GM23338 (cell line): ENCODE measurements at places on chromosomes 3 and 15. TPM values are rescaled to one million over a fixed set of nuclear protein-coding genes. Genes with fewer than 3 reads are reported as not detected.
A peak's percentile ranks its signal among the peaks of the same experiment; 100 is the strongest.

GRCh38 chr3:14452740-14453710 lies 50.6 kb downstream of the SLC6A6 start:
- H3K4me3 ChIP-seq = no peak overlapping the region
- peaks cover 45% of the 10 kb centered on the region for H3K36me3 ChIP-seq
- DNase-seq = no peak
- no peak overlapping the region for H3K27ac ChIP-seq
- no peaks in the 10 kb centered on the region for H3K27me3 ChIP-seq

UBXN7 gene
- 45.2 and 46.2 TPM in 2 replicates for total RNA-seq

IL20RB gene
- total RNA-seq = 2.1 and 4.6 TPM in 2 replicates

KNL1 gene
- 43.2 and 46.2 TPM in 2 replicates for total RNA-seq

DNA sequence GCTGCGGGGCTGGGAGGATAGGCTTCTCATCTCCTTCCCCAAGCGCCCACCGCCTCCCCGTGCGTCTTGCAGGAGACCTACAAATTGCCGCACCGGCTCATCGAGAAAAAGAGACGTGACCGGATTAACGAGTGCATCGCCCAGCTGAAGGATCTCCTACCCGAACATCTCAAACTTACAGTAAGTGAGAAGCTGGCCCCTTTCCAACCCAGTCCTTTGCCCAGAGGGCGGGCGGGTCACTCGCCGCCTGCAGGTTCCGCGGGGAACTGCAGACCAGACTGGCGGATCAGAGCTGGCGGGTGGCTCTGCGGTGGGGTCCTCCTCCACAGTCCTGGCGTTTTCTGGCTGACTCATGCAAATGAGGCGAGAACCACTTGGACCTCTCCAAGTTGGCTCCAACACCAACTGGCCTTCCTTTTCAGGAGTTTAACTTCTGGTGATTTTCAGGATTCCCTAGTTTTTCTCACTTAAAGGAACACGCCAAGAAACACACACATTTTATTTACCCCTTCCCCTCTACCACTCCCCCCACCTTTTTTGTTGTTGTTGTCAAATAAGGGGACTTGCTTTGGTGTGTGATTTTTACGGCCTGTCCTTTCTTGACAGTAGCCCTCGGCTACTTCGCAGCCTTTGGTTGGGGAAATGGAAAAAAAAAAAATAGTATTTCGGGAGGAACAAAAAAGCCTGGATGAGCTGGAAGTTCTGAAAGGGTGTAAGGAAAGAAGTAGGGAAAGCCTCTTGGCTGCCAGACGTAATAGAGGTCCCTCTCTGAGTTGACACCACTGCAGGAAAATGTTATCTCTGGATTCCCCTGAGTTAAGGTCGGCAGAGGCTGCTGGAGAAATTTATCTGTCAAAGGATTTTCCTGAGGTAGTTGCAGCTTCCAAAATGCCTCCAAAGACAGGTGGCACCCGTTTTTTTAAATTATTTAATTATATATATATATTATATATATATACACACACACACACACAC lies 1.3 kb downstream of the BHLHE40 start:
- no peaks in the 10 kb centered on the region for H3K36me3 ChIP-seq
- peaks cover 19% of the 10 kb centered on the region for H3K4me1 ChIP-seq
- peak overlapping the region; percentile 91 for H3K4me3 ChIP-seq
- H3K27ac ChIP-seq = no peak overlapping the region
- peak; percentile 79 for DNase-seq
- H3K27me3 ChIP-seq = peaks cover 60% of the 10 kb centered on the region

DNA sequence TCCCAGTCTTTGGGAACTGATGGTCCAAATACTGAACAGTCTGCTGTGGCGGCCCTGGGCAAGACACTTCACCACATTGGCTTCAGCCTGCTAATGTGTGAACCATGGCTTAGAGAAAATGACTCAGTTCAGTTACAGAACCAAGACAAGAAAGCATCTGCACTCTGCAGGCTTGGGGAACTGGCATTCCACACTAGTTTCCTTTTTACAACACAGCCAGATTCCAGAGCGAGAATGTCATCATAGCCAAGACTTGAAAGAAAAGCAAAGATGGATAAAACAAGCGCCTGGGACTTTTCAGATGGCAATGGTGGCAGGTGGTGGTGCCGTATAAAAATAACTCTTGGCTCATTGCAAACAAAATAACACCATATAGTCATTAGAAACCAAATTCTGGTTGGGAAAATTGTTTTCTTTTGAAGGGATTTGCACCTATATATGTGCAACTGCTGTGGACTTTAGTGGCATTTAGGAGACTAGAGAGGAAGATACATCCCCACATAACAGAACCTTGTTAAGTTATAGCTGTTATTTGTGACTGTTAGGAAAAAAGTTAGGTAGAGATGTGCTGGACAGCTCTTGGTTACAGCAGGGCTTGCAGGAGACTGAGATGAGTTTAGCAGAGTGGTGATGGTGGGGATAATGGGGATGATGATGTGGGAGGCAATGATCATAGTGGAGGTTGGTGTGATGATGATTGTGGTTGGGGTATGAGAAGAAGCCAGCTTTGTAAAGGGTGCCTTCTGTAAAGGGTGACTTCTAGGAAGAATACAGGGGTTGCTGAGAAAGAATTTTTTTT lies 273.6 kb downstream of the THRB start:
- peak; percentile 54 for DNase-seq
- no peak overlapping the region for H3K27ac ChIP-seq
- H3K36me3 ChIP-seq = no peaks in the 10 kb centered on the region
- H3K27me3 ChIP-seq = no peaks in the 10 kb centered on the region
- H3K4me3 ChIP-seq = no peak overlapping the region
- peaks cover 22% of the 10 kb centered on the region for H3K4me1 ChIP-seq
